CD8-positive, alpha-beta memory T cell (primary cell): ENCODE measurements at places on chromosomes 2 and 18.

DNA sequence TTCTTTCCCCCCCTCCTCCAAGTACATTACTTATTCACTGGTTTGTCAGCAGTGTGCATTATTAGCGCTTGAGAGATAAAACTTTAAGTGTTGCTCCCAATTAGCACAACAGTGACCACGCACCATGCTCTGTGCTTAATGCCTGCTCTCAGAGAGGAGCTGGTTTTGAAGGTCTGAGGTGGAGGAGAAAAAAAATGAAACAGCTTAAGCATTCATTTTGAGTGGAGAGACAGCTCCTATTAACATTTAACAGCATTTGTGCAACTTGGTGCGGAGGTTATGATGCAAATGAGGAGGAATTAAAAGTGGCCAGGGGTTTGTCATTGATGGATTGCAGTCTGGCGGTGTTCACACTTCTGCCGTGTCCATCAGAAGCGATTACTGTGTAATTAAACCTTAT, 141.8 kb downstream of the FIGN start:
- DNase-seq = no peak

- DNase-seq = no peak
Observed at GRCh38 chr2:56121995-56122394, 61.8 kb upstream of the CCDC85A start.

- no peak for DNase-seq
Observed at GRCh38 chr18:9174302-9174701, 37.7 kb downstream of the ANKRD12 start.

- no peak for DNase-seq
Observed at GRCh38 chr2:84805250-84805958, 75.5 kb downstream of the TRABD2A start.

GRCh38 chr2:129296806-129297205, 682.7 kb upstream of the RAB6C start:
- DNase-seq = no peak

- DNase-seq = no peak
Observed at GRCh38 chr2:216909541-216910210, 49.8 kb upstream of the TNP1 start.

- DNase-seq = no peak
Observed at GRCh38 chr2:10471046-10471571, 23.0 kb upstream of the ODC1 start.

DNA sequence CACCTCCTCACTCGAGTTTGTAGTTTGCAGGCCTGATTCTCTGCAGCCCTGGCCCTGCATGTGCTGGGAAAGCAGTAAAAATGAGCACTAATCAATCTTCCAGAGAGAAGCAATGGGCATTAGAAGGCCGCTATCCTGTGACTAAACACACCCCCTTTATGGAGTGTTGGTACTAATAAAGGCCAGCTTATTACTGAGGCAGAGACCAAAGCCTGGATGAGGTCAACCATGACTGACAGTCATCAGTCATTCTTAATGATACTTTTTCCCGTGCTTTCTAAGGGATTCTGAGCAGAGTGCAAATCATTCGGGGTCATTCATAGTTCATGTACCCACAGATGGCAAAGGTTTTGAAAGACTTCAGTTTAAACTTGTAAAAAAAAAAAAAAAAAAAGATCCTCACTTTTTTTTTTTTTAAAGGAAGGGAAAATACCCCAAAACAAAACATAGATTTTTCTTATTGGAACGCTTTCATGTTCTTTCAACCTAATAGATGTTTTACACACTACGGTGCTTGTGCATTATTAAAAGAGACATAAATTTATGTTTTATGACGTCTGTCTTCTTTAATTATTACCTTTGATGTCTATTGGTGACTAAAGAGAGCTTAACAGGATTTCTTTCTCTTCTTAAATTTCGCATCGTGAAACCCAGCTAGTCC, 13.2 kb downstream of the TSHZ1 start:
- no peak for DNase-seq
